Left lung (tissue), 14 donors: ENCODE measurements at places on chromosomes 11 and 22.

- DNase-seq = no peak
Measured at GRCh38 chr11:96309016-96309642, 33.9 kb downstream of the MAML2 start.

GRCh38 chr11:131486100-131486499 lies 115.7 kb downstream of the NTM start:
- DNase-seq = no peak

DNA sequence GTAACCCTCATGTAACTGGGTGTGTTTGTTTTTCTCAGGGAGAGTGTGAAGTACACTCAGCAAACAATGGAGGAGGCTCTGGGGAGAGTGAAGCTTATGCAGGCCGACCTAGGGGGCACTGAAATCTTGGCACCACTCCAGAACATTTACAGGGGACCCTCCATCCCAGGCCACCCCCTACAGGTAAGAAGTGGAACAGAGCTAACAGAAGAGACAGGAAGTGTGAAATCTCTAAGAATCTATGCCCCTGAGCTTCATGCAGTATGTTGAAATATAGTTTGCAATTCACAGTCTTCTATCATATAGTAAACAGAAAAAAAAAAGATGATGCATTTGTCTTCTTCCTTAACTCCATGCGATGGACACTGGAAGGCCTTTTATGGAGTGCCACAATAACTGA lies 8.4 kb downstream of the VWA5A start:
- DNase-seq = no peak

DNA sequence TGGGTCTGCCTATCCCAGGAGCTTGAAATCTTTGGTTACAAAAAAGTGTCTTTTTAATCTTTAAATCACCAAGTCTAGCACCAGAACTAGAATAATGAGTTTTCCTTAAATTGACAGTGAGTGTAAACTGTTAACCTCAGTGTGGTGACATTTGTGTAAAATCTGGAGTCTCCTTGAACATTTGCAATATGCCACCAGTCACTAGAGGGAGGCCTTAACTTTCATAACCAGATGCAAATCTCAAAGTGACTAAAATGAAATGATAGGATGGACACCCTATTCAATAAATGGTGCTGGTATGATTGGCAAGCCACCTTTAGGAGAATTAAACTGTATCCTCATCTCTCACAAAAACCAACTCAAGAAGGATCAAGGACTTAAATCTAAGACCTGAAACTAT lies 8.3 kb upstream of the SCGB1D2 start:
- no peak for DNase-seq

- DNase-seq = peak; percentile 57
Measured at GRCh38 chr11:61923166-61924063, 6.0 kb upstream of the RAB3IL1 start.

- no peak for DNase-seq
Measured at GRCh38 chr22:20128902-20129746, 2.5 kb upstream of the ZDHHC8 start.

DNA sequence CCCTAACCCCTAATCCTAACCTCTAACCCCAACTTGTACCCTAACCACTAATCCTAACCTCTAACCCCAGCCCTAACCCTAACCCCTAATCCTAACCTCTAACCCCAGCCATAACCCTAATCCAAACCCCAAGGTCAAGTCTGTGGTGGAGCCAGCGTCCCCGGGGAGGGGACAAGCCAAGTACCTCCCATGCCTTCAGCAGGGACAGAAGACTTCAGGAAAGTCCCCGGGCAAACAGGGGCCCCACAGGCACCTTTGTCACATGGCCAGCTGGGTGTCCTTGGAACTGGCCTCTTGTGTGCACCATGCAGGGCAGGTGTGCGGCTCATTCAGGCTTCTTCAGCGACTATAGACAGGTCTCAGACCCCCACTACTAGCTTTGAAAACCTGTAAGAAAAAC lies 555.8 kb downstream of the BRD1 start:
- no peak for DNase-seq

DNA sequence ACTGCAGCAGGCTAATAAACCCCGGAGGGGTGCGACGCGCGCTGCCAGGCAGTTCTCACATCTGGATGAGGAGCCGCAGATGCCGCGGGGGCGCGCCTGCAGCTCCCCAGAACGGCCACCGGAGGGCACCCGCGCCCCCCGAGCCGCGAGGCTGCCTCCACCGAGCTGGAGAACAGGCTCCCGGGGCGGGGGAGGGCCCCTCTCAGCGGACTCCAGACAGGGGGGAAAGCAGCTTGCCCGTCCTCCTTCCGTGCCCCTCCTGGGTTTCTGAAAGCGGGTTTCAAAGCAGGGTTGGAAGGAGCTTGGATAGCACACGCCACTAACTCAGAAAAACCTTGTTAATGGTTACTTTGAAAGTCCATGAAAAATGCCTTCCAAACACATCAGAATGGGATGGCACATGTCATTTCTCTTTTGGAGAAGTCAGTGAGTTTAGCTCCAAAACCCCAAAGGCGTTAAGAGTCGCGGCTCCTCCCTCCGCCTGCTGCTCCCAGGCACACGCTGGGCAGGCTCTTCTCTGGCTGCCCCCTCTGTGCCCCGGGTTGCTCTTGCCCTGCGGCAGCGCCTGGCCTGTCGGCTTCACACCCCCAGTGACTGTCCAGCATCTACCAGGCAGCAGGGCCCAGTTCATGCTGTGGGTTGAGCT lies 317.8 kb downstream of the NTM start:
- peak; percentile 46 for DNase-seq
